ENCODE measurements at places on chromosomes 2 and 18.

- DNase-seq: no peak
Observed at GRCh38 chr2:3494984-3495666, 24.2 kb downstream of the ADI1 start.

DNA sequence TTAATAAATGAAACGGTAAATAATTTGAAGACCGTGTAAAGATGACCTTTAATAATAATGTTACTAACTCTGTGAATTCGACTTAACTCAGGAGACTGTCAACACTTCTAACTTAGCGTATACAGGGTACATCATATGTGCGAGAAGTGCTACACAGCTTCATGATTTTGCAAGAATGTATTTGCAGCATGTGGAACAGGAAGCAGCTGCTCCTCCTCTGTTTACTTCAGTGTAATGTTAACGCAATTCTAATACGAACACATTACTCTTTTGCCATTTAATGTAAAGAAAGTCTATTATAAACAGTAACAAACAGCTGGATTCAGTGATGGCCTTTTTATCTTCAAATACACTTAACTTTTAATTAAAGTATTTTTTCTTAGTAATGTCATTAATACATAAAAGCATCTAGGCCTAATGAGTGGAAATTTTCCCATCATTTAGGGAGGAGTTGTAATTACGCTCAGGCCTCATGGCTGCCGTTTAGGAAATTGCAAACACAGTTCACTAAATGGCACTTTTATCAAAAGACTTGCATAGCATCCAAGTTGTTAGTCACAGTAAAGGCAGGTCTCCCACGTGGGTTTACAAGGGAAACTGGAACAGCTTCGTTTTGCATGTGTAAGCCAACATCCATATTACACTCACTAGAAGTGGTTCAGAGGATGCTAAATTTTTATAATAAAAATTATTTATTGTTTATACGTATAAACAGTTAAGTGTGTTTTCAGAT is 635.7 kb downstream of the FBXO15 start:
- DNase-seq: no peak

DNA sequence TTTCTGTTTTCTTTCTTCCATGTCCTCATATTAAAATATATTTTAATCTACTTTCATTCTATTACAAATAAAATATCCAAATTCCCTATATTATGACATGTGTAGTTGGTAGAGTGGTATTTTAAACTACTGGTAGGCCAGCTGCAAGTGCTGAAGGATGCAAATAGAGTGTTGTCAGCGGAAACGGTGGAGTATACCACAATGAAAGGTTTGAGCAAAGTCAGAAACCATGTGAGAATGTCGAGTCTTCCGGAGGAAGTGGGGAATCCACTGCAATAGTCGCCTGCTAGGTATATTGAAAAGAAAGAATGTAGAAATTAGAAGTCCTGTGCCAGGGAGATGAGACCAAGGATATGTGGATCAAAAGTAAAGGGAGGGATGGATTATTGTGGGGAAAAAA is 373.9 kb downstream of the DSEL start:
- no peak for DNase-seq

- no peak for DNase-seq
Observed at GRCh38 chr18:8413189-8413588, 196.0 kb upstream of the RAB12 start.

GRCh38 chr2:160550048-160550447 is 56.4 kb upstream of the RBMS1 start:
- DNase-seq: no peak

DNA sequence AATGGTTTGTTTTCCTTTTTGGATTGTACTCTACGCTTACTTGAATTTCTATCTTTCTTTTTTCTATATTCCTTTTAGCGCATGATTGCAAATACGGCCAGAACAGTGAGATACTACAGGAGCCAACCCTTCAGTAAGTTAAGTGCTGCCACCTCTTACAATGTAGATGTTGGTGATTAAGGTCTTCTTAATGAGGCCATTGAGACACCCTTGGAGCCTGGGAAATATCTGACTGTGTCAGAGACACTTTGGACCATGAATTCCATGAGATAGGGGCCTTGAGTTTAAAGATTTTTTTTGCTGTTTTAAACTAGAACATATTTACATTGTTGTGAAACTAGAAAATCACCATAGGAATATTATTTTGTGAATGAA is 27.1 kb upstream of the MAP3K20 start:
- DNase-seq: no peak

- DNase-seq: no peak
Observed at GRCh38 chr2:62055724-62056336, 140.1 kb upstream of the B3GNT2 start.

GRCh38 chr2:188291617-188292347 is at the start of gene GULP1:
Gene GULP1 (plus strand): TSS chr2:188291874. CDS start chr2:188477703, 185,829 bp downstream.
- DNase-seq: peak; percentile 78

- no peak for DNase-seq
Observed at GRCh38 chr2:157471078-157471477, 27.2 kb upstream of the CYTIP start.

DNA sequence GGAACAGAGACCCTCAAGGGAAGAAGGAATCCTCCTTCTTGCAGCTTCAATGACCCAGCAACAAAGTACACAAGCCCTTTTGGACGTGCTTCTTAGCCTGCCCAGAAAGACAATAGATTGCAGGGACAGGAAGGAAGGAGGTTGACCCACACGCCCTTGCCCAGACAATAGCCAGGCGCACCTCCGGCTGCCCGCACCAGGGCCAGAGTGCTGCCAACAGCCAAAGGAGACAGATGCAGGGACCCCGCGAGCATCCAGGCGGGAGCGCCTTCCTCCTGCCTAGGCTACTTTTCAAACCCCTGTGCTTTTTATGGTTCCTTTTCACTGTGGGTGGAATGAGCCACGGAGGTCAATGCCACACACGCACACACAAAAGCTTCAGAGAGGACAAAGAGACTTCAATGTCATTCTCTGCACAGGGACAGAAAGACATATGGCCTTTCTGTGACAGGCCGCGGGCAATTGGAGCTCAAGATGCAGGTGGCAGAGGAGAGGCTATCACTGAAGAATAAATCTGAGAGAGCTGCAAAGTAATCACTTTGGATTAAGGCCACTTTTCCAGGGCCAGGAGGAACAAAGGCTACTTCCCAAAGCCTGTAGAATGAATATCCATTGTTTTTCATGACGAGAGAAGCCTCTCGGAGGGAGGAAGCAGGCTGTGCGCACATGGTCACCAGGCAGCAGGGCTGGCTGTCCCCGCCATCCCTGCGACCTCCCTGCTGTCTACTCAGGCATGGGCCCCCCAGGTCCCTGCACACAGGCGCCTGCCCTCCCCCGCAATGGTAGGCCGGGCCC is 300.6 kb downstream of the EIPR1 start:
- peak; percentile 61 for DNase-seq

DNA sequence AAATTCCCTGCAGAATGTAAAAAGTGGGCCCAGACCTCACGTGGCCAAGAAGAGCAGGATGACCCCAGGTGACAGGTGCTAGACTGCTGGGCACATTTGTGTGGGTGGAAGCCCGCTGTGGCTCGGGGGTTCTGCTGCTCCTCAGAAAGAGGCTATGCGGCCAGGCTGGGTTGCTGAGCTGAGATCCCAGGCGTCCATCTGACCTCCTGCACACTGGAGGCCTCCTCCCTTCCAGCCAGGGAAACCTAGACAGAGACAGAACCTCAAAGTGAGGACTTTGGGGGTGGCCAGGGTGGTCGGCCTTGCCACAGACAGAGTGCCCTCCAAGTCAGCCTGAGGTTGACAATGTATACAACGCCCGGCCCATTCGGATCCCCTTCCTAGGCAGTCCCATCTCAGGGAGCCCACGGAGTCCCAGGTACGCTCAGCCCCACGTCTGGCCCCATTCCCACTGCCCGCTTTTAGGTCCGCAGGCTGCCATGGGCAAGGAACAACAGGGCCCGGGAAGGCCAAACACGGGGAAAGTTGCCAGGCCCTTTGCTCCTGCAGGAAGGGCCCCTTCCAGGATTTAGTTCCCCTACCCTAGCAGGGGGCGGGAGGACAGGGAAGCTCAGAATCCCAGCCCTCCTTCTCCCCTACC is 75.6 kb downstream of the KIAA2012 start:
- DNase-seq: no peak

DNA sequence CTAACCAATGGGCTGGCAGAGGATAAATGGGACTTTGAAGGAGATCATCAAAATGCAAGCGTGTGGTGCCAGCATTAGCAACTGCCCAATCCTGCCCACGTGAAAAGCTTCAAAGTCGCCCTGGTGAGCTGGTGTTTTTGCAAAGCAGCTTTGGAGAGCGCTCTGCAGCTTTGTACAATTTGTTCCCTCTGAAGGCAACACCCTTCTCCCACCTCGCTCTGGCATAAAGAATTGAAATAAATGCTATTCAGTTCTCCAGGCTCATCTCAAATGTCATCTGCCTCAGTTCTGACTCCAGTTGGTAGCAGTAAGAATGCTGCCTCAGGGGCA is 3.5 kb downstream of the COPS9 start:
- DNase-seq: no peak

GRCh38 chr2:235330775-235331451 is 162.9 kb upstream of the AGAP1 start:
- DNase-seq: no peak

DNA sequence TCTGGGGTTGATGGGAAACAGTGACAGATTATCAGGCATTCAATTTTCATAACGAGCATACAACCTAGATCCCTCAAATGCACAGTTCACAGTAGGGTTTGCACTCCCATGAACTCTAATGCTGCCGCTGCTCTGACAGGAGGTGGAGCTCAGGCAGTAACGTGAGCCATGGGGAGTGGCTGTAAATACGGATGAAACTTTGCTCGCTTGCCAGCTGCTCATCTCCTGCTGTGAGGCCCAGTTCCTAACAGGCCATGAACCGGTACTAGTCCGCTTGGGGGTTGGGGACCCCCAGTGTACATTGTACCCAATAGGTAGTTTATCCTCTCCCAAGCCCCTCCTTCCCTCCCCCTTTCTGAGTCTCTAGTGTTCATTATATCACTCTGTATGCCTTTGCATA is 94.6 kb downstream of the PTH2R start:
- DNase-seq: peak; percentile 93

GRCh38 chr18:35822413-35822812 is 150.1 kb upstream of the RMP24 start:
- no peak for DNase-seq

DNA sequence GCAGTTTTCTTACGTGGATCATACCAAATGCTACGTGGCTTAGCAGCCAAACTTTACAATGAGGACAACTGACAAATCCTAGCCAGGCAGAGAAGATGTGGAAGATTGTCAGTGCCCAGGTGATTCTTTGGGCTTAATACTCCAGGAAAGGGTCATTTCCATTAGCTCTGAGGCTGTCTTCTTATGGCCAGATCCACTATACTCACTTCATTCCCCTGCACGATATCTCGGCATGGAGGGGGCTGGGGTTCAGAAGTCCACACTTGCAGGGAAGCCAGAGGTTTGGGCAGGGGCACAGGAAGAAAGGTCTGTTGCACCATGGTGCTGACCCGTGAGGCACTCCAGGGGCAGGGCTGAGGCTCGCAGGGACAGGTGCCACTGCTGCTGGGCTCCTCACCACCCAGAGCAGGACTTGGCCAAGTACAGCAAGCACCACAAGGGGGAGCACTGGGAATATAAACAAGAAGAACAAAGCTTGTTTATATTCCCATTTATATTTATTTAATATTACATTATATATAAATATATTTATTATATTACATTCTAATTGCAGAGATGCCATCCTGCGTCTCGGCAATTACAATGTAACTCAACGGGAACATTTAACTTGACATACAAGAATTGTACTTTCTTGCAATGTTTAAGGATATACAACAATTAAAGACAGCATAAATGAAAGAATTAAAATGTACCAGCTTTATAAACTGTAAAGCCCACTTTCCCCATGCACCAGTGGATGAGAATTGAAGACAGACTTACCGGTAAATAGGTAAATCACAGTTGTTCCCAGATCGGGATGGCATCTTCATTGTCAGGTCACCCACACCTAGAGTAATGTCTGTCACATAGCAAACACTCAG is 27.2 kb downstream of the CLUL1 start:
- peak; percentile 68 for DNase-seq

DNA sequence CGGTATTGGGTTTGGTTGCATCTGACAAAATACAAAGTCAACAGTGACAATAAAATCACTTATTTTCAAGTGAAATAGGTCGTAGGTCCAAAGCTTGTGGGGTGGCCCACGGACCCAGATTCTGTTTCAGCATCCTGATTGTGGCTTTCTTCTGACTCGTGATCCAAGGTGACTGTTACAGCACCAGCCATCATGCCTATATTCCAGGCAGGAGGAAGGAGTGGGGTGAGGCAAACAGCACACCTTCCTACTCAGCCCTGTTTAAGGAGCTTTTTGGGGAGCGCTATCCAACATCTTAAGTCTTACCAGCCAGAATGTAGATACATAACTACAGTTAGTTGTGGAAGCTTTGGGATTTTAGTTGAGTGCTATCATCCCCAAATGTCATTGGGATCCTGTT is 8.7 kb upstream of the SNORC start:
- no peak for DNase-seq

- no peak for DNase-seq
Observed at GRCh38 chr2:202066875-202067274, 6.2 kb upstream of the KIAA2012 start.

DNA sequence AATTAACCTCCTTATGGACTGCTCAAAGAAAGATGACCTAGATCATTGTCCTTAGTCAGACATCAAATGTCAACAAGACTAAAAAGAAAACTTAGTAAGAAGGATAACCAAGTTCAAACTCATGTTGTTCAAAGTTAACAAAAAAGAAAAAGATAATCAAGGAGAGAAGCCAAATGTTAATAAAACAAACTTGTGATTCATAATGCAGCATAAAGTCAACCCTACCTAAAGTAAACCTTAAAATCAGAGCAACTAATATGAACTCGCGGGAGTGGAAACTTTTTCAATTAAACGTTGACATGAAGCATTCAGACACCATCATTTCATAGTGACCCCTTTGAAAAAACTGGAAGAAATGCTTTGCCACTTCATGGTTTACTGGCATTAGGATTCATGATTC is 52.9 kb downstream of the DNER start:
- no peak for DNase-seq
